Natural killer cell (primary cell): ENCODE measurements at places on chromosomes 3 and 15. TPM values are rescaled to one million over a fixed set of nuclear protein-coding genes. Genes with fewer than 3 reads are reported as not detected.
A peak's percentile ranks its signal among the peaks of the same experiment; 100 is the strongest.

- DNase-seq: no peak
These were observed 5.8 kb downstream of the ATP13A5 start for GRCh38 chr3:193372783-193373182.

- no peak for DNase-seq
These were observed 5.2 kb downstream of the KCTD6 start for GRCh38 chr3:58497097-58497496.

DNA sequence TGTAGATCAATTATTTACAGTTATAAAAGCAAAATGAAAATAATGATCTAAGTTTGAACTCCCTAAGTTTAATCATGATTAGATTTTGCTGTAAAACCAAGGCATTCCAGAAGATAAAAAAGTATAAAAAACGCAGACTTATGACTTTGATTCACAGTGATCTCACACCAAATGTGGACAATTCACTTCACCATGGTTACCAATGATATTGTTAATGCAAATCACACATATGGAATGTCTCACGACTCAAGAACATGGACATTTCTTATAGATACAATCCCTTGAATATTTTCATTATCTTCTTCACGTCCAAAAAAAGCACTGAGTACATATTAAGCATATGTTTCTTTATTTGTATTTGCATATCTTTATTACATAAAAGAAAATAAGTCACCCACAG lies 1054.2 kb downstream of the NAALADL2 start:
- no peak for DNase-seq

- peak; percentile 81 for DNase-seq
These were observed 4.6 kb upstream of the P2RY14 start for GRCh38 chr3:151282921-151283320.

DNA sequence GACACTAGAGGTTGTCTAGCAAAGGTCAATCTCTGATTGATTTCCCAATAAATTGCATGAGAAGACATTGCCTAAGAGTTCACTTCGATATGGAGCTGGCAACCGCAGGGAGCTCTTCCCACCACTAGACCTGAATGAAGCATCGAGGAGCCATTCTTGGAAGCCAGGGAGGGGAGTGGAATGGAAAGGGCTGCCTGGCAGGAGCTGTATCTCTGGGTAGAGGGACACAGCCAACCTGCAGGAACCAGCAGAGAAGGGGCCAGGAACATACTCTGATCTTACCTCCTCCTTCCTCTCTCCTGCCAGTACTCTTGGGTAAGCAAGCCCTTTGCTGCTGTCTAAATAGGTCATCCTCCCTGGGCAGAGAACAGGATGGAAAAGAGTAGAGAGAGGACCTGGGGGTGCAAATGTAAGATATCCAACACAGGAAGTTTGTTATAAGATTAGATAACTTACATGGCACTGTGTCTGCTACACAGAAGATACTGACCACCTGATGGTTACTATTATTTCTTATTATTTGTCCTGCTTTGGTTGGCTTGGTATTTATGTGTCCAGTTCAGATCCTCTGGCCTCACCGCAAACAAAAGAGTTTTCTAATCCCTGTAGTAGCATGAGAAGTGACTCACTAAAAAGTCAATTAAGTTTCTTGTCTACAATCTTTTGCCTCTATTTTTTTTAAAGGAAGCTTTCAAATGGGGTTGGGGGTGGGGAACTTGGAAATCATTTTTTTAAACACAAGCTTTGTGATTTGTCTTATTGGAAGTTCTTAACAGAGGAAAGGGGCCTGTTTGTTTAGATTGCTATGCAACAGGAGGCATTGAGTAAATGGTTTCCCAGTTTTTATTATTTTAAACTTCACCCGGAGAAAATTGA lies 156.7 kb upstream of the TSC22D2 start:
- no peak for DNase-seq

GRCh38 chr3:29176501-29176900 lies 104.4 kb upstream of the RBMS3 start:
- no peak for DNase-seq

DNA sequence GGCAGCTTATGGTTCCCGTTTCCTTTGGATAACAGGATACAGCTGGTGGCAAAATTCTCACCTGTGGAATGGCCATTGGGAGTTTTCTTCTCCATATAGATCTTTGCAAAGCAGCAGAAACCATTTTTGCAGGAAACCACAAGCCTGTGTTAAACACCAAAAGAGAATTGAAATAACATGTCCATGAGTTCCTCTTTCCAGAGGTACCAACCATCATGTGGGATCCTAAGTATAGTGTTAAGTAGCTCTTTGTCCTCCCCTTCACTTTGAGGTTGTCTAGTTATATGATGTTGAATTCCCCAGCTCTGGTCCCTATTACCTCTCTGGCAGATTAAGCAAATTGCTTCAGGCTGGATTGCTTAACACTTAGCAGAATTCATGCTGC lies 94.9 kb downstream of the AKAP13 start:
- no peak for DNase-seq

DNA sequence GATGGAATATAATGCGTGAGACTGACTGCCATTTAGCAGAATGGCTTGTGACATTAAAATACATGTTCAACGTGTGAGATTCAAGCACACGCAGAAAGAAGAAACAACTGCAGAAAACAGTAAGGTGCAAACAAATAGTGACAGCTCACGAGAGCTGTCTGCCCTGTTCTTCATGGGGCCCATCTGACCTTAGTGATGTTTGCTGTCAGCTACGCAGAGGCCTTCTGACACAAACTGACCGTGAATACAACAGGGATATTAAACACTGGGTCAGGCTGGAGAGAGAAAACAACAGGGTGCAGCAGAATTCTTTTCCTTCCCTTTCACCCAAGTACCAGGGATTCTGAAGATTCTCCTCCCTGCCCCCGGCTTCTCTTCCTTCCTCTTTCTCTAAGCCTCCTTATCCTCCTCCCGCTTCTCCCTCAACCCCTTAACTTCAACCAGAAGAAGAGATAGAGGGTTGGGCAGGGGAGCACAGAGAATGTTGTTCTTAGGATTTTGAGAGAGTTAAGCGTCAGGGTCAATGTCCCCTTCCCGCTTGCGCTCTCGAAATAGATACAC lies 2.1 kb downstream of the TNFAIP8L3 start:
- no peak for DNase-seq

DNA sequence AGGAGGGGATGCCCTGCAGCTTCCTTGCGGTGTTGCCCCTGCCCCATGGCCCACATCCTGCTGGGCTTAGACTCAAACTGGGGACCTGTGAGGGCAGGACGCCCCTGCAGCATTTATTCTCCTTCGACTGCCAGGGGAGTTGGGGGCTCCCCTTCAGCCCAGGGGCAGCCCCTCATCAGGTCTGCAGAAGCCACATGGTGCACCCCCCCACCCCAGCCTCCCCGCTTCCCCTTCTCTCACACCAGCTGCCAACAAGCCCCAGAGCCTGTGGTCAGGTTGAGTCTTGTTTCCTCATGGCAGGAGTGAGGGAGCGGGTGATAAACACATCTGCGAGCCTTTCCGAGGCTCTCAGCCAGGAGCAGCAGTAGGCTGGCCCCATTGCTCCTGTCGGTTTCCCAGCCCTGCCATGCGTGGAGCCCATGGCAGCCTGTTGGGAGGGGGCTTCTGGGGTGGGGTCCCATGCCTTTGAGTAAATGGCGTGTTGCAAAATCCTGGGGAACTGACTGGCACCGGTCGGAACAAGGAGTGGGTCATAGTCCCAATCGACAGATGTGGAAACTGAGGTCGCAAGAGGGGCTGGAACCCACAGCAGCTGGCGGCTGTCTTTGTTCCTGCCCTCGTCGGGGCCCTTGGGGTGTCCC lies 27.8 kb downstream of the WNT7A start:
- DNase-seq: no peak

DNA sequence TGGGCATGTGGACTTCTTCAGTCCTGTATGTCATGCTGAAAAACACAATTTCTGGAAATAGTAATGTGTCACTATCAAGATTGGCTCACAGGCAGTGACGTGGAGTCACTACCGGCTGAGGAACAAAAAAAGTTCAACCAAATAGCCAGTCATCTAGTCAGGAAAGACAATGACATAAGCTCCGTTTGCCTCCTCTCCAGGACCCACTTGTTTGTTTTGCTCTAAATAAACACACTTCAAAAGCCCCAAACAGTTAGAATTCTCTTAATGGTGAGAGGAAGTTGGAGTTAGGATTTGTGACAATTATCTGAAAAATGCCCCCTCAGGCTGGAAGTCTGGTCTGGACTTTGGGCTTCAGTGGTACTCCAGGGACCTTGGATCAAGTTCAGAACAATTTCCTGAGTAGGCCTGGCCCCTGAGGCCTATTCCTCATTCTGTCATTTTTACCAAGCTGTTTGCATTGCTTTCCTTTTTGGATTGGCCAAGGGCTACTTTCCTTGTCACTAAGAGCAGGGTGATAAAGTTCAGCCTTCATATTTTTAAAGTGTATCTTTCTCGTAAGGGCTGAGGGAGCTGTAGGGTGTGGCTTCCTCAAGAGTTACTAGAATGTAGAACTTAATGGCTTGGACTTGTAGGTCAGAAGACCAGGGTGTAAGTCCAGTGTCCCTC lies 98.9 kb downstream of the EOMES start:
- no peak for DNase-seq

DNA sequence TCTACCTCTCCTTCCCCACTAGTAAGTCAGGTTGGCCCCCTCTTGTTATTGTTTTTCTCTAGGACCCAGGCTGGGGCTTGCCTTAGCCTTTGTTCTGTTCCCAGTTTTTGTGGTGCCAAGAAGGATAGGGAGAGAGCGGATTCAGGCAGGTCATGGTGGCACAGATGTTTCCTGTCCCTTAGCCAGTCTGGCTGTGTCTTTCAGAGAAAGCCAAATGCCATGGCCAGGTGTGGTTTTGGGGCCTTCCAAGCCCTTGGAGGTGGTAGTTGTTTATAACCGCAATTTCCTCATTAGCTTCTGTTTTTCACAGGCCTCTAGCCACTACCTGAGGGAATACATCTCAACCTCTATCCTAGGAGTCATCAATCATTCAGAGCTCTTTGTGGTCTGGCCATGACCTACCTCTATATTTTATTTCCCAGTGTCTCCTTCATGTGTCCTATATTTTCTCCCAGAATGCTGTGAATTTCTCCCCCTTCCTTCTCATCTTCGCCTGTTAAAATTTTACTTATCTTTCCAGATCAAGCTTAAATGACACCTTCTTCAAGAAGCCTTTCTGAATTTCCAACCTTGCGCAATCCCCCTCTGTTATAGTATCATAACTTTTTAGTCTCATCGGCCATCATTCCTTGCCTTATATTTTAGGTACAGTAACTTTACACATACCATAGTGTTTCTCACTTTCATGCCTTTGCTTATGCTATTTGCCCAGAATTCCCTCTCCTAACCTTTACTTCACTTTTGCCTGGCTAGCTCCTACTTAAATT lies 38.2 kb downstream of the TIMP4 start:
- no peak for DNase-seq

DNA sequence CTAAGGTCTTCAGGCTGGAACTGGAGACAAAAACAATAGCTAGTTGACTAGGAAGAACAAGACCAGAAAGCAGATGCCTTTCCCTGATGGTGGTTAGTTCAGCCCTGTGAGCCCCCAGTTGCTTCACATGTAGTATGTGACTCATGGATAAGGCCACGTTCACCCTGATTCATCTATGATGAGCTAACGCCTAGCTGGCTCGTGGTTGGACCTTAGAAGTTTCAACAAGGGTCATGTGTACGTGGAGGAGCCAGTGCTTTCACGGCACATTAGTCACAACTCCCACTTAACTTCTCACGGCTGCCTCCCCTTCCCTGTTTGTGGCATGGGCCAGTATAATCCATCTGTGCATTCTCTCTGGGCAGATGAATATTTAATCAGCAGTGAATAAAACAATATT lies 20.6 kb downstream of the COL8A1 start:
- no peak for DNase-seq

DNA sequence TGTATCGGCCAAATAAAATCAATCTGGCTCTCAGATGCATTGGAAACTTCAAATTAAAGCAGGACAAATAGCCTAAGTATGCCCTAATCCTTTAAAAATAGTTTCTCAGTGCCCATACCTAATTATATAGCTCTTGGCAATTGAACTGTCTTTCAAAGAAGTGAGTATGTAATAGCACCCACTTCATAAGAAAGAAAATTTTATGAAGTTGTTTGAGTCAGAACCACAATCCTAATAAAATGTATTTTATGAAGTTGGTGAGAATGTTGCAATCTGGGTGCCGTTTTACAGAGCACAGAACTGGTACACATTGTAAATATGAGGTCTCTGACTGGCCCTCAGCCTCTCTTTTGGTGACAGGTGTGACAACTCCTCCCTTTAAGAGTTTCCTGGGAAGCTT lies 45.4 kb downstream of the EPHB1 start:
- no peak for DNase-seq

DNA sequence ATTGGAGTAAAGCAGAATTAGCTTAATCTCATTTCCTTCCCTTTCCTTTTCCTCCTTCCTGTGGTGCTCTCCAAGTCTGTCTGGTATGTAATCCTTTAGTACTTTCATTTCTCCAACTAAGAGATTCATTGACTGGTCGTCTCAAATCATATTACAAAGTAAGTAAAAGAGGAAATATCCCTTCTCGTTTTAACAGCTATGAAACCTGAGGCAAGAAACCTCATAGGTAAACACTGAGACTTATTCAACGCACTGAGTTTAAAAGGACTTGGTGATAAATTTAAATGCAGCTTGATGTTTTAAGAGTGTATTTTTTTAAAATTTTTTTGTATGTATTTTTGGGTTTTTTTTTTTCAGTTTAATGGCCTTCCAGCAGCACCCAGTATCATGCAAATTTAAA lies 117.2 kb upstream of the LRRC3B start:
- DNase-seq: no peak

GRCh38 chr3:117512975-117513374 lies 803.4 kb downstream of the TUSC7 start:
- no peak for DNase-seq

GRCh38 chr3:16423947-16424673 lies 89.4 kb downstream of the RFTN1 start:
- no peak for DNase-seq

DNA sequence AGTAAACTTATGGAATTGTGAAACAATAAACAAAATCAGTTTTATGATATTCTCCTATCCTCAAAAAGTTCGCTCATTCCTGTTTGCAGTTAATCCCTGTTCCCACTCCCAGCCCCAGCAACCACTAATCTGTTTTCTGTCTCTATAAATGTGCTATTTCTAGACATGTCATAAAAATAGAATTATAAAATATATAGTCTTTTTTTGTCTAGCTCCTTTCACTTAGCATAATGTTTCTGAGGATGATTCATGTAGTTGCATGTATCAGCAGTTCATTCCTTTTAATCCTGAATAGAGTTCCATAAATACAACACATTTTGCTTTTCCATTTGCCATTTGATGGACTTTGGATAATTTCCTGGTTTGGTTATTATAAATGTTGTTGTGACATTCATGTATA lies 140.0 kb downstream of the KCNAB1 start:
- DNase-seq: no peak

The ITGA11 gene
- total RNA-seq: not detected

The ARID3B gene
- total RNA-seq: 59.2 TPM

The C3orf62 gene
- total RNA-seq: 10.8 TPM

The GUCA1C gene
- total RNA-seq: not detected

The MORF4L1 gene
- 316 TPM for total RNA-seq

The ATG7 gene
- 72.9 TPM for total RNA-seq

The RETNLB gene
- not detected for total RNA-seq

The SERPINI2 gene
- total RNA-seq: not detected

The KBTBD13 gene
- not detected for total RNA-seq

The CIDEC gene
- total RNA-seq: not detected
